Activated T-cell treated with anti-CD3 and anti-CD28 coated beads for 48 hours (primary cell): ENCODE measurements at places on chromosomes 4 and X.

- no peak for DNase-seq
Observed at GRCh38 chr4:118585015-118585414, 100.2 kb upstream of the METTL14 start.

DNA sequence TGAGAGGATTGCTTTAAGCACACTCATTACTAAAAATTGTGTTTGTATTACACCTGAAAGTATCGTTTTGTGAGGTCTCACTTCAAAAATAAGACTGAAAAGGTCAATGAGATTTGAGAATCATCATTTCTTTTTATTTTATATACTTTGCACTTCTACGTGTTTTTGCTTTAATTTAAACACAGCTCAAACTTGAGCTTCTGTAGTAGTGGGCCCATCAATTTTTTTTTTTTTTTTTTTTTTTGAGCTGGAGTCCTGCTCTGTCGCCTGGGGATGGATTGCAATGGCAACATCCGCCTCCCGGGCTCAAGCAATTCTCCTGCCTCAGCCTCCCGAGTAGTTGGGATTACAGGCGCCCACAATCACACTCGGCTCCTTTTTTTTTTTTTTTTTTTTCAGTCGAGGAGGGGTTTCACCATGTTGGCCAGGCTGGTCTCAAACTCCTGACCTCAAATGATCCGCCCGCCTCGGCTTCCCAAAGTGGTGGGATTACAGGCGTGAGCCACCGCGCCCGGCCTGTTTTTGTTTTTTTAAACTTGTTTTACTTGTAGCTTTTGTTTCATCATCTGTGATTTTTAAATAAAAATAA is 1.5 kb downstream of the GSTCD start:
- no peak for DNase-seq

GRCh38 chr4:54099748-54100574 is at the start of gene GSX2:
GSX2 (plus strand) TSS chr4:54100163; CDS start chr4:54100345, 182 bp downstream.
- no peak for DNase-seq

DNA sequence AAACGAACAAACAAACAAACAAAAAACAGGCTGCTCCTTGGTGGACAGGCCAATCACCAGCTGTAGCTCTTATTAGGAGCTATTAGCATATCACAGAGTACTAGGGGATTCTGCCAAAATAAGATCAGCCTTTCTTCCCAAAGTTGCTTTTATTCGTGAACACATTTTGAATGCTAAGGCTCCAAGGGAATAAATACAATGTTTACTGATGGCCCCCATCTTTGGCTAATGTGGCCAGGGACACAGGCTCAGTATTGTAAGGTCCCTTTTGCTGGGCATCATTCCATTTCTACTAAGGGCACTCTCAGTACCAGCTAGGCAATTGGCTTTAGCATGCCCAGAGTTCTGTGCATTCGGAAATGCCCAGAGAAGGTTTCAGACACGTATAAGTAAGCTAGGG is 84.3 kb downstream of the GPC4 start:
- DNase-seq = no peak

DNA sequence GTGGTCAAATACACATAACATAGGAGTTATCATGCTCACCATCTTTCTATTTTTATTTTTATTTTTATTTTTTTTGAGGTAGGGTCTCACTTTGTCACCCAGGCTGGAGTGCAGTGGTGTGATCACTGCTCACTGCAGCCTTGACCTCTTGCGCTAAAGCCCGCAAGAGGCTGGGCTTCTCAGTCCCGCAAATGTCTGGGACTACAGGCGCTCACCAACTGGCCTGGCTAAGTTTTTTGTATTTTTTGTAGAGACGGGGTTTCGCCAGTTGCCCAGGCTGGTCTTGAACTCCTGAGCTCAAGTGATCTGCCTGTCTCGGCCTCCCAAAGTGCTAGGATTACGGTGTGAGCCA is 295 bp upstream of the TLR10 start:
- DNase-seq = no peak

DNA sequence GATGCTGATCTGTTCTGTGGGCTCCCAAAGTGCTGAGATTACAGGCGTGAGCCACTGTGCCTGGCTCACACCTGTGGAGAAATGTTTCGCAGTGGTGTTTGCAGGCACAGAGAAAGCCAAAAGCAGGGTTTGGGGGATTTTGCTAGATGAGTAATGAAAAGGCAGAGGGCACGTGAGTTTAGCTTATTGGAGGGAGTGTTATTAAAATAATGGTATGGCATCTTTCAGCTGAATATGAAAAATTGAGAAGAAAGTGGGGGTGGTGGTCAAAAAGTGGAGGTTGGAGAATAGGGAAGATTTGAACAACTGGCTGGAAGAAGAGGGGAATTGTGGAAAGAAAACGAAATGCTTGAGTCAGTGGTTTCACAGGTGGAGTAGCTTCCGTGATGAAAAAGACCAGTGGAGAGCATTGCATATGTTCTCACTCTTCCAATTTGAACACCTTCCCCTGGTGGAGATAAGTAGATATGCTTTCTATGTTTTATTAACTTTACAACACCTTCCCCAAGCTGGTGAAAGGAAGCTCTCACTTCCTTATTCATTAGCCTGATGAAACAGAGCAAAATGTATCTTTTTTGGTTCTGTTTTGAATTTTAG is 1.1 kb upstream of the CHST7 start:
- peak; percentile 37 for DNase-seq

DNA sequence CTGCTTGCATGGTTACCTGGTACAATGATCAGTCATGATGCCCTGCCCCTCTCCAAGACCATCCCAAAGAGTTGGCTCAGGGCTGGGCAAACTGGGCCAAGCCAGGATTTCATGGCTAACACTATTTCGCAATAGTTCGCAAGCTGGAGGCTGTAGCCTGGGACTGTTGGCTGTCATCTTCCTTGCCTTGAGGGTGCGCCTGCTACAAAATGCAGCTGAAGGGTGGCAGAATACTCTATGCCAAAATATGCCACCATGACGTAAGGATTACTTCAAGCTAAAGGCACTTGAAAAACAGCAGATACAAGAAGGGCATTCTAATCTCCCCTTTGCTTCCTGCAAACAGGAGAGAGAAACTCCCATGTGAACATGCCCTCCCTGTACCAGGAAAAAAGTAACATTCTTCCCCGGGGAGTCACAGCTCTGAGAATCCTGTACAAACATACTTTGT is 21.0 kb downstream of the SAT1 start:
- DNase-seq = no peak

- no peak for DNase-seq
Observed at GRCh38 chrX:5306654-5307121, 922.0 kb downstream of the NLGN4X start.

- DNase-seq = no peak
Observed at GRCh38 chrX:19386679-19387078, 43.0 kb downstream of the PDHA1 start.

DNA sequence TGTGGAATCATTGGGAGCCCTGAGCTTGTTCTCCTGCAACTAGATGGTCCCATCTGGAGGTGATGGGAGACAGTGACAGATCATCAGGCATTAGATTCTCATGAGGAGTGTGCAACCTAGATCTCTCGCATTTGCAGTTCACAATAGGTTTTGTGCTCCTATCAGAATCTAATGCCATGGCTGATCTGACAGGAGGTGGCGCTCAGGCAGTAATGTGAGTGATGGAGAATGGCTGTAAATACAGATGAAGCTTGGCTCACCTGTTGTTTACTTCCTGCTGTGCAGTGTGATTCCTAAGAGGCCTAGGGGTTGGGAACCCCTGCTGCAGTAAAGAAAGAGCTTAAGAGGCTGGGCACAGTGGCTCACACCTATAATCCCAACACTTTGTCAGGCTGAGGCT is 42.2 kb upstream of the PUDP start:
- no peak for DNase-seq

DNA sequence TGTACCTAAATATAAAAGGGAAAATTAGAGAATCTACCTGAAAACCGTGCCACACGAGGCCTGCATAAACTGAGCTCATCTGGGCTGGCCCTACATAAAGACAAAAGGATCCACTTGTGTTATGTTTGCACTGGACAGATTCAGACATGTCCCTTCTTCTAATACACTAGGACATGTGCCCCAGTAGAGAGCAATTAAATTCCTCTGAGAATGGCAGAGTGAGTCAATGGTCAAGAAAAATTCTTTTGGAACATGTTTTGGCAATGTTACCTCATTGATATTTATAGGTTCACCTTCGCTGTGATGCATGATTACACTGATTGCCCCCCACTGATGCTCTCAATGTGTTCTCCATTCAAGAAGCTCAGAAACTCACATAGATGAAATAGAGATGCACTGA is 95.2 kb downstream of the MANBA start:
- DNase-seq = no peak

GRCh38 chrX:69119122-69119521 is 46.1 kb downstream of the PJA1 start:
- no peak for DNase-seq
